ENCODE measurements at places on chromosomes 5 and 9. TPM values are rescaled to one million over a fixed set of nuclear protein-coding genes. Genes with fewer than 3 reads are reported as not detected.

The ARRDC1 gene
- 15.0 TPM for total RNA-seq

The FSTL4 gene
- total RNA-seq = not detected

The NLN gene
- total RNA-seq = 30.2 TPM

The STPG3 gene
- not detected for total RNA-seq

The PCDHAC2 gene
- not detected for total RNA-seq

The SLC6A18 gene
- not detected for total RNA-seq

The DNAI1 gene
- total RNA-seq = not detected

The PCDHB15 gene
- total RNA-seq = not detected

The CER1 gene
- total RNA-seq = not detected

The LCN15 gene
- total RNA-seq = not detected

The THBS4 gene
- 1.5 TPM for total RNA-seq

The SOX30 gene
- total RNA-seq = not detected

The KIF4B gene
- not detected for total RNA-seq

The UIMC1 gene
- total RNA-seq = 34.7 TPM

The NKD2 gene
- 0.81 TPM for total RNA-seq

The ADAMTS12 gene
- 13.0 TPM for total RNA-seq

All from fibroblast of the aortic adventitia (primary cell).